ENCODE measurements at places on chromosomes 2 and 18. TPM values are rescaled to one million over a fixed set of nuclear protein-coding genes. Genes with fewer than 3 reads are reported as not detected.

The UCN gene
- total RNA-seq: 0.14 TPM

The EPHA4 gene
- 26.7 TPM for total RNA-seq

The MYL1 gene
- total RNA-seq: not detected

The PSMA8 gene
- total RNA-seq: not detected
